ENCODE measurements at places on chromosomes 2 and 18. TPM values are rescaled to one million over a fixed set of nuclear protein-coding genes. Genes with fewer than 3 reads are reported as not detected.

The MRPL19 gene
- 71.0 TPM for total RNA-seq

The MOGAT1 gene
- total RNA-seq = not detected

The LNPK gene
- 52.3 TPM for total RNA-seq

The CPLX4 gene
- total RNA-seq = not detected

The IGFBP5 gene
- total RNA-seq = 1,007 TPM

All from smooth muscle cell of the umbilical artery (primary cell).